ENCODE measurements at places on chromosomes 4 and X.

DNA sequence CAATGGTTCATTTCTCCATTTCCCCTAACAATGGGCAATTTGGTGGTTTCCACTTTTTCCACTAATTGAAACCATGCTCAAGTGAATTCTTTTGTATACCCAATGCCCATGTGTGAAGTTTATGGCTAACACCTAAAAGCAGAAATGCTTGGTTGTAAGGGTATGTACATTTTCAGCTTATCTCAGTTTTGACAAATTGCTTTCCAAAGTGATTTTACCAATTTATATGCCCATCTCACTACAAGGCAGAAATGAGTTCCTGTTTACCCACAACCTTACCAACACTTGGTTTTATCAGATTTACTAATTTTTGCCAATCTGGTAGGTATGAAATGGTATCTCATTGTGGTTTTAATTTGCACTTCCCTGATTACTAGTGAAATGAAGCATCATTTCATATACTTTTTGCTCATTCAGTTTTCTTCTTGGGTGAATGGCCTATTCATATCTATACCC is 14.8 kb downstream of the GPR34 start:
- no peak for DNase-seq

GRCh38 chr4:71229477-71230270 is 109.1 kb upstream of the SLC4A4 start:
- peak; percentile 49 for DNase-seq

- no peak for DNase-seq
Observed at GRCh38 chr4:164716901-164717300, 37.0 kb upstream of the SMIM31 start.

DNA sequence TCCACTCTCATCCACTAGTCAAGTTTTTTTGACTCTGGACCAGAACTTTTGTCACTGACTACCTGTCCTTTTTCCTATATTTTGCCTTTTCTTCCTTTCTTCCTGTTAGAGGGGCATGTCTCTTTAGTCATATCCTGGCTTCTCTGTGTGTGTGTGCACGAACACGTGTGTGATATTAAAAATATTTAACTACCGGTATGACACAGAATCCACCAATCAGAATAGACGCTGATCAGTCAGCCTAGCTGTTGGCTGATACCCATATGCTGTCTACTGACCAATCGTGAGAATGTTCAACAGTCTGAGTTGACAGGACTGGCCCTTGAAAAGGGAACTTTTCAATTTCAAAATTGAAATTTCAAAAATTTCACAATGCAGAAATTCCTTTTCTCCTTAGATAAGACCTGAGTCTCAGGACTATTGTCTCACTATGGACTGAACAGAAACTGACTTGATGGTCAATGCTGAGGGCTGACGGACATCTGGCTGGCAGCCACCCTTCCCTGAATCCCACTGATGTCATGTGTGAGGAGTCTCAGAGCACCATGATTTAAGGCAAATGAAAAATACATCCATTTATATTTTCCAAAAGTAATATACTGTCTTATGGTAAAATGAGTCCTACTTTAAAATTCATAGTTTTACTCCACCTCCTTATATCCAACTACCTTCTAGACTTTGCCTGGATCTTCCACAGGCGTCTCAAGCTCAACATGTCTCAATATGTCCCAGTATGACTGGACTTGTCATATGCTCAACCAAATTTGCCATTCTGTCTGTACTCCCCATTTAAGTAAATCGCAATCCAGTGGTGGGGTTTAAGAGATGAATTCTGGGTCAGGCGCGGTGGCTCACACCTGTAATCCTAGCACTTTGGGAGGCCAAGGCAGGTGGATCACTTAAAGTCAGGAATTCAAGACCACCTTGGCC is 78.0 kb downstream of the CHRNA9 start:
- no peak for DNase-seq

All from iris pigment epithelial cell (primary cell).